ENCODE measurements at places on chromosomes 5 and 9.
A peak's percentile ranks its signal among the peaks of the same experiment; 100 is the strongest.

DNA sequence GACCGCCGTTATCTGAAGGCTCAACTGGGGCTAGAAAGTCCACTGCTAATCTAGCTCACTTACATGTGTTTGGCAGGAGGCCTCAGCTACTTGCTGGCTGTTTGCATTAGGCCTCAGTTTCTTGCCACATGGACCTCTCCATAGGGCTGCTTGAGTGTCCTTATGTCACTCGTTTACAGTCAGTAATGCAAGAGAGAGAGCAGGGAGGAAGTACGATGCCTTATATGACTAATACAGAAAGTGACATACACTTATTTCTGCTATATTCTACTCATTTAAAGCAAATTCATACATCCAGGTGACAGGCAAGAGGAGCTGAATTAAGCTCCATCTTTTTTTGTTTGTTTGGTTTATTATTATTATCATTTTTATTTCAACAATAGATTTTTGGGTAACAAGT, 179.6 kb downstream of the LURAP1L start:
- no peak for DNase-seq

DNA sequence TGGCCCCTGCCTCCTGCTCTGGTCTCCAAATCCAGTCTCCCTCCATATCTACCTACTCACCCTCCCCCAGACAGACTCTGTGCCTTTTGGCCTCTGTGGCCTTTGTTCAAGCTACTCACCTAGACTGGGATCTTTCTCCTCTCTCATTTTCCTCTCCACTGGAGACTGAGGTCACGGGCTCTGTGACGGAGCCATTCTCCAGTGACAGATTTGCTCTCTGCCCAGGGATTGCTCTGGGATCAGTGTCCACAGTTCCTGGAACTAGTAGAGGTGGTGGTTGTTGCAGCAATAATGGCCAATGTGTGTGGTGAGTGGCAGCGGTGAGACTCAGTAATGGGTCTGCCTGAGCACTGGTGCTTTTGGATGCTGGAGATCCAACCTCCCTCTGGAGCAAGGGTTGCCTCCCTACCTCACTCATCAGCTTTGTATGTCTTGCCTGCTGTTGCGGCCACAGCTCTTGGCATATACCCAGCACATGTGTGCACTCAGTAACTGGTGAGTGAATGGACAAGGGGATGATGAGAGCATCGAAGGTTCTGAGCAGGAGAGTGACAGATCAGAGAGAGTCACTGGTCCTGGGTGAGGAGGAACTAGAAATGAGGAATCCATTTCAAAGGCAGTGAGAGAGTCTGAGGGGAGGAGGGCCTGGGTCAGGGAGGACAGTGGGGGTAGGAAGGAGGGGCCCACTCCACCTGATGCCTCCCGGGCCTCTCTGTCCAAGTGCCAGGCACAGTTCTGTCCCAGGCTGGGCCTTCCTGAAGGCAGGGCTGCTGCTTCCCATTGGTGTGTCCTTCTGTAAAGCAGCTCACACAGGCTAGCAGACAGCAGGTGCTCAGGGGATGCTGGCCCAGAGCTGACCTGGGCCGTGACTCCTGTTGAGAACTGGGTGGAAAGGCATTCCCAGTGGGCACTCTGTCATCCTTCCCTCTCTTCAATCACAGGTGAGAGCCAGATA, 96.5 kb upstream of the PITX1 start:
- no peak for DNase-seq

DNA sequence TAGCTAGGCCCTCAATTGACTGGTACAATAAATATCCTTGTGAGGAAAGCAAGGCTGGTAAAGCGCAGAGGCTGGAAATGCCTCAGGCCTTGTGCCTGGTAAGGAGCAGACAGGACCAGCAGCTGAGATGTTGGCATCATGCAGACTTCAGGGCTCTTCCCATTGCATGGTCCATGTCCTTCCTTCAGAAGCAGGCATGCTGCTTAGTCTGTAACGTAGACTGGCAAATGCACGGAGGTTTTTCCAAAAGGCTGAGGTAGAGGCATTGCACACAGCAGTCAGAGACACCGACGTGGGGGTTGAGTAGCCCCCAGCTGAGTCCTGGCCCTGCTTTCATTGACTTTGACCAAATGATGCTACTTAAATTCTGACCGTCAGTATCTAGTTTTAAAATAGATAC, 87.1 kb downstream of the ADRB2 start:
- DNase-seq: no peak

GRCh38 chr9:893843-894420, 52.4 kb downstream of the DMRT1 start:
- peak; percentile 33 for DNase-seq

- DNase-seq: no peak
Measured at GRCh38 chr5:139726248-139726647, 69.4 kb upstream of the PSD2 start.

DNA sequence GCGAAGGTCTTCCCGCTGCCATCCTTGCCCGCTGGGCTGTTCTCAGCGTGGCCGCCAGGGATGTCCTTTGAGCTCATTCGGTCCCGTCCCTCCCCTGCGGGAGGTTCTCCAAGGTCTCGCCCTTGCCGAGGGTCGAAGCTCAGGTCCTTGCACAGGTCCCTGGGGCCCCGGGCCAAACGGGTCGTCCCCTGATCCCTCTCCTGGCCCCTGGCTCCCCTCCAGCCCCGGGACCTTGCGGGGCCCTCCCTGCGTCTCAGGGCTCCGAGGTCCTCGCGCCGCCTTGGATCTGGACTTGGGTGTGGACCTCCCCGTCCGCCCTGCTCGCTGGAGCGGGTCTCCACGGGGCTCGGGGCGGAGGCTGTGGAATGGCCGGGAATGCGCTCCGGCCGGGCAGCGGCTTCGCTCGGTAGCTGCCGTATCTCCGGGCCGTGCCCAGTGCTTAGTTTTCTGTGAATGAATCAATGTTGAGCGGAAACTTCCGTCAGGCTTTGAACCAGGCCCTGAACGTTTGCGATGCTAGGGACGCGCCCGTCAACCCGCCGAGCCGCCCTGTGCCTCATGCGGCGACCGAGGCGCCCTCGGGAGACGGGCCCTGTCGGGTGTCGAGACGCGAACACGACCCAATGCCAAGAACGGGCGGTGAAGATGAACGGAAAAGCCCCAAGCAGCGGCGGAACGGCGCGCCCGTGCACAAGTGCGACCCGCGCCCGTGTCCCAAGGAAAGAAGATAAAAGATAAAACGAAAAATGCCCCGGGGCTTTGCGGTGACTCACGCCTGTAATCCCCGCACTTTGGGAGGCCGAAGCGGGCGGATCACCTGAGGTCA, 780 bp downstream of the RNU6ATAC start:
- peak; percentile 64 for DNase-seq

- no peak for DNase-seq
Measured at GRCh38 chr9:128553728-128554127, 1.3 kb downstream of the SPTAN1 start.

DNA sequence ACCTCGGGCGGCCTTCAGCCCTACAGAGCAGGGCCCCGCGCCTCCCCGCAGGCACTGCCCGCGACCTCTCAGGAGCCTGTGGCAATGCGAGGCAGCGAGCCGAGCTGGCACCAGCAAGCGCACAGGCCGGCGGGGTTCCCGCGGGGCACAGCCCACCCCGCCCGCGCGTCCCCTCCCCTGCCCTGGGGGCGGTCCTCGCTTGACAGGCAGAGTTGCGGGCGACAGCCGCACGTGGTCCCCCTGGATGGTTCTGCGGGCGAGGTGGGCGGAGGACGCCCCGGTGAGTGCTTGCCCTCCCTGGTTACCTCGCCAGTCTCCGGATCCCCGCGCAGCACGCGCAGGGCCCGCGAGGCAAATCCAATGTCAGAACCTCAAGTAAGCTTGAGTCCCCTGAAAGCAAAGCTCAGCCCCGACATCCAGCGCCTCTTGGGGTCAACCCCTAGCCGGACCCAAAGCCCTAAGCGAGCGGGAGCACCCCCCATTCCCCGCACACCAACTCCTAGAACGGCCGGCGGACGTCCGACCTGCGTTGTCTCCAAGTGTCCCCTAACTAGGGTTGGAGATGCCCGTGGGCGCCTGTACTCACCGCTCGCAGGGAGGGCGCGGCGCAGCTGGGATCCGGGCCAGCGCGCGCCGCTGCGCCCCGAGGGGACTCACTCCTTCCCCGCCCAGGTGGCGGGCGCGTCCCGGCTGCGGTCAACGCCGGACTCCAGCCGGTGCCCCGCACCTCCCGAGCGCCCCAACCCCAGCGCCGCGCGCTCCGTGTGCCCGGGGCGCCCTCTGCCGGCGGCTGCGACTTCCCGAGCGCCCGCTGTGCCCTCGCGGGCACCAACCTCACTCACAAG, at the start of gene DRD1:
DRD1 (minus strand) TSS at position 123 of the 845 bp plus-strand sequence. CDS start 1,083 bp downstream, outside the sequence.
- no peak for DNase-seq

DNA sequence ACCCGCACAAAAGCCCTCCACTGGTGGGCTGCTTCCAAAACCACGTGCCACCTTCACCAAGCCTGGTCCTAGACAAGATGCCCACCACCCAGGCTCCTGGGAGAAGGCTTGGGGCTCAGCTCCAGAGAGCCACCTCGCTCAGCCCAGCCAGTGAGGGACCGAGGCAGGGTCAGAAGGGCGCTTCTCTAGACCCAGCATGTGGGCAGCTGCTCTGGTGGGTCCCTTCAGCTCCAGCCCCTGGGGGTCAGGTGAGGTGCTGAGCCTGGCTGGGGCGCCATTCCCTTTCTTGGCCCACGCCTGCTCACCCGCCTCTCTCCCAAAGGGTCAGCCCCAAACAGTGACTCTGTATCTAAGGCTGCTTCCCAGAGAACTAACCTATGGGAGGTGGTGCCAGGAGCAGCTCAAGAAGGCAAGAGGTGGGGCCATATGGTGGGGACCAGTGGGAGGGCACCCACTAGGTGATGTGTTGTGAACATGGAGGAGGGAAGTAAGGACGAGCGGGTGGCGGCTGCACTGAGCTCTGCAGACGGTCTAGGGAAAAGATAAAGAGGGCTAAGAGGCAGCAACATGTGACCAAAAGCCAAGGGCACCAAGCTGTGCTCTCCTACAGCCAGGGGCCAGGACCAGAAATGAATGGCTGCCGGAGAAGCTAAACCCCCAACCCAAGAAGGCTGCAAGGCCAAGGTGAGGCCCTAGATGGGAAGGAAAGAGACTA, 79.3 kb downstream of the CAMSAP1 start:
- no peak for DNase-seq

- DNase-seq: no peak
Measured at GRCh38 chr9:136177224-136177623, 27.7 kb downstream of the LHX3 start.

DNA sequence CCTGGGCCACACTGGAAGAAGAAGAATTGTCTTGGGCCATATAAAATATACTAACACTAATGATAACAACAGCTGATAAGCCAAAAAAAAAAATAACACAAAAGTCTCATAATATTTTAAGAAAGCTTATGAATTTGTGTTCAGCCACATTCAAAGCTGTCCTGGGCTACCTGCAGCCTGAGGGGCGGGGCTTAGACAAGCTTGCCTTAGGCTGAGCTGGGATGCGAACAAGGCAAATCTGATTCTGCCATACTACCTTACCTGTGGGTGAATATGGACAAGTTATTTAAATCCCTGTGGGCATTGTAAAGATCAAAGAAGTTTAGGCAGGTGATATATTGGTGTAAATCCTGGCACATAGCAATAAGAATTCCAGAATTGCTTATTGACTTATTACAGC, 212.3 kb upstream of the ATP10B start:
- no peak for DNase-seq

- no peak for DNase-seq
Measured at GRCh38 chr5:175683921-175684320, 26.1 kb downstream of the HRH2 start.

GRCh38 chr5:59684388-59685190, 208.9 kb downstream of the PDE4D start:
- DNase-seq: no peak

All from T-helper 1 cell (primary cell).